ENCODE measurements at places on chromosomes 6 and 20. TPM values are rescaled to one million over a fixed set of nuclear protein-coding genes. Genes with fewer than 3 reads are reported as not detected.

Gene HLA-DQB1
- 1.1 TPM for total RNA-seq

GRCh38 chr6:85015396-85015990 lies 251.1 kb upstream of the TBX18 start:
- peak; percentile 33 for ATAC-seq

Gene PRSS35
- total RNA-seq: not detected

DNA sequence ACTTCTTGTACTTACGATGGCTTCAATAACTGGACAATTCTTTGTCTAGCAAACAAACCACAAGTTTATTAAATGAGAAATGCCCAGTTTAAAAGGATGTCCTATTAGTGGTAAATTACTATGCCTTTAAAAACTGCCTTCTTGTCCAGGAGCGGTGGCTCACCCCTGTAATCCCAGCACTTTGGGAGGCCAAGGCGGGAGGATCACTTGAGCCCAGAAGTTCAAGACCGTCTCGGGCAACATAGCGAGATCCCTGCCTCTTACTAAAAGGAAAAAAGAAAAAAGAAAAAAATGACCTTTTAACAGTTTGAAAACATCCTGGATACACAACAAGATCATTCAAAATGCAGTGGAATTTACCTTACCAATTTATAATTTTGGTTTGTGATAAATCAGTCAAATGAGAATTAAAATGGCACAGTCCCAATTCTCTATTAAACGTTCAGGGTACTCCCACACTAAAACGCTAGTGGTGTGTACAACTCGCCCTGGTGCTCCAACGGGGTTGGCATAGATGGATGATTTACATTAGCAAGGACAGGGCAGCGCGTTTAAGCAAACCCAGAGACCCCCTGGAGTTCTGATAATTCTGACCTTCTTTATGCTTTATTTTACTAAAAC lies 2.3 kb downstream of the ZBTB2 start:
- ATAC-seq: no peak

Gene ENPP3
- 0.24 TPM for total RNA-seq

Gene SLC22A16
- not detected for total RNA-seq

DNA sequence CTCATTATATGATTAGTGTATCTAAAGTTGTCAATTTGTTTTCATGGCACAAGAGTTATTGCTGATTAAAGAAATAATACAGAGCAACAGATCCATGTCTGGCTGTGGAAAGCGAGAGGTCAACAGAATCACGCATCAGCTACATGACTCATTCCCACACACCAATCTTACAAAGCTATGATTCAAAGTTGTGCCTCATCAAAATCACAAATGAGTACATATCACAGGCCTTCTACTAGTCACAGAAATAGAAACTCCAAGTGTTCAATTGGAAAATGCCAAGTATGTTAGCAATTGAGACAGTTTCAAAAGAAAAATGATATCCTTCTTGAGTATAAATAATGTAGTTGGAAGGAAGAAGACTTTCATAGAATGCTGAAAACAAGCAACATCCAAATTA lies 57.8 kb upstream of the NKAIN2 start:
- ATAC-seq: no peak

GRCh38 chr6:25369036-25369432 lies 89.9 kb downstream of the CARMIL1 start:
- no peak for ATAC-seq

- ATAC-seq: peak; percentile 95
Observed at GRCh38 chr6:156828280-156828703, 51.1 kb downstream of the ARID1B start.

Gene TSPYL4
- total RNA-seq: 6.7 TPM

- no peak for ATAC-seq
Observed at GRCh38 chr20:24958506-24959385, 9.7 kb downstream of the CST7 start.

- no peak for ATAC-seq
Observed at GRCh38 chr6:53540129-53540692, 4.7 kb downstream of the GCLC start.

Gene ITCH
- total RNA-seq: 57.5 TPM

GRCh38 chr6:24419526-24419925 lies 16.8 kb downstream of the MRS2 start:
- ATAC-seq: no peak

Gene ZBTB2
- total RNA-seq: 5.3 TPM

DNA sequence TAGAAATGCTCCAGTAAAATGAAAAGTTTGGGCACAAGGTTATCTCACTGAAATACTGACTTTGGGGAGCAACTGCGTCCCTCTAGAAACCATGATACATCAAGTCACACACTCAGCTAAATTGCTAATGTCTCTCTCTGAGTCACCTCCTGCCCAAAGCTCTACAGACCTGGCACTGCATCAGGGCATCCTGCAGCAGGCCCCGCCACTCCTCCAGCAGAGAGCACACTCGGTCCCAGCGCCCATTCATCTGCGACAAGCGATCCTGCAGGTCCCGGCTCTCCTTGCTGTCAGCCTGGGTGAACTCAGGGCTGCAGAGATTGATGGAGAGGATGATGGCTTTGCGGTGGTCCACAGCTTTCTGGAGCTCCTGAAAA lies 329.0 kb downstream of the ESR1 start:
- ATAC-seq: no peak

DNA sequence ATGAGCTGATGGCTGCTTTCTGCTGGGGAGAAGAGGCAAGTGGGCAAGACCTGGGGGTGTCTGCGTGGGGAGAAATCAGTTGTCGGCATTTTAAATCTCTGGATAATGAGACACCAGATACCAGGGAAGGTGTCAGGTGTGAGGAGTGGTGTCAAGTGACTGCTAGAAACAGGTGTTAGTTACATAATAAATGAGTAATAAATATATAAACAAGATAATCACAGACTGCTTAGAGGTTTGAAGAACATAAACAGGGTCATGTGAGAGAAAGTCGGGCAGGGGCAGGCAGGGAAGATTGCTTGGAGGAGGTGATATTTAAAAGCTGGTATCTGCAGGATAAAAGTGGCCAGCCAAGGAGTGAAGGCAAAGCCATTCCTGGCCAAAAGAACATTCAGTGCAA lies 87.2 kb upstream of the RIN2 start:
- no peak for ATAC-seq

Gene WFDC10B
- not detected for total RNA-seq

- no peak for ATAC-seq
Observed at GRCh38 chr6:146912730-146913685, 291.2 kb upstream of the STXBP5 start.

- ATAC-seq: no peak
Observed at GRCh38 chr20:24615353-24615752, 145.9 kb downstream of the SYNDIG1 start.

Gene ANKRD66
- total RNA-seq: not detected

Gene SLC35D3
- not detected for total RNA-seq

Measured in esophagus mucosa (tissue), 1 donor.